ENCODE measurements at places on chromosomes 4 and X.
A peak's percentile ranks its signal among the peaks of the same experiment; 100 is the strongest.

DNA sequence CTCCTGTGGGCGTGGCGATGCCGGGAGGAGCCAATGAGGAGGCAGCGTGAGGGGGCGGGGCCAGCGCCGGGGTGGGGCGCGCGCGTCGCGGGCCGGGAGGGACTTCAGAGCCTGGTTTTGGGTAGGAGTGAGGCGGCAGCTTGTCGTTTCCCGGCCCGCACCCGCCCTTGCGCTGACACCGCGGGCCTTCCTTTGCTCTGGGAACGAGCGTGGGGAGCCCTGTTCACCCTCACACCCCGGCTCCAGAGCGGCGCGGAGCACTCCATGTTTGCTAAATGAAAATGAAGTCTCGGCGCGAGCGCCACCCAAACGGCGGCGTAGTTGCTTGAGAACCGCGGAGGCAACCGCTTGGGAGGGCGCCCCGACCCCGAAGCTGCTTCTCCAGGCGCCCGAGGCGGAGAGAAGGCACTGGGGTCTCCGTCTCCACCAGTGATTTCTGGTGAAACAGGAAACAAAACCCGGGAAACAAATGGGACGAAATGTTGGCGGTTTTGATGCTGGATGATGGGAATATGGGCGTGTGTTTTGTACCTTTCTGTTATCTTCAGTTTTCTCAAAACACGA lies 497 bp upstream of the GRPEL1 start:
- DNase-seq, result no peak

DNA sequence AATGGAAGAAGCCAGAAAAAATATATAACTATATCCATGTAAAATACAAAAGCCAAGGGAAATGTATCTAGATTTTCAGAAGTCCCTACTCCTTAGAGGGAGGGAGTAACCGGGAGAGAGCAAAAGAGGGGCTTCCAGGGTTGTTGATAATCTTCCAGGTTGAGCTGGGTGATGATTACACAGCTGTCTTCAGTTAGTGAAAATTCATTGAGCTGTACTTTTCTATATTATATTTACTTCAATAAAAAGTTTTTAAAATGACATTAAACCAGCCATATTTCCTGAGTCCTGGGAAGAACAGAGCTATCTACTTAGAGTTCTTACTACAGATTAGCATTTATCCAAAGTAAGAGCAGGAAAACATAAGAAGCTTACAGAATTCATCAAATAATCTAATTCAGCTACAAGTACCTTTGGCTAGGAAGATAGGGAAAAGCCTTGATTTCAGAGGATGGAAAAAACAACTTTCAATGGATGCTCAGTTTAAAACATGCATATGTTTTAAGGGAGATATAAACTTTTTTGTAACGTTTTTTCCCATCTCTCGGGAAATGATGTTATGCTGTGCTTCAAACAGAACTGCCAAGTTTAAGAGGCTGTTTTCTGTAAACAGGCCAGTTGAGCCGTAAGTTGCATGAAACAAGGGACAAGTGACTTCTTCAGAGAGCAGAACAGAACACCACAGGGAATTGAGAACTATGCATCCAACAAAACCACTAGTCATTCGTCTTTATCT lies 204.6 kb downstream of the SCFD2 start:
- DNase-seq, result no peak

DNA sequence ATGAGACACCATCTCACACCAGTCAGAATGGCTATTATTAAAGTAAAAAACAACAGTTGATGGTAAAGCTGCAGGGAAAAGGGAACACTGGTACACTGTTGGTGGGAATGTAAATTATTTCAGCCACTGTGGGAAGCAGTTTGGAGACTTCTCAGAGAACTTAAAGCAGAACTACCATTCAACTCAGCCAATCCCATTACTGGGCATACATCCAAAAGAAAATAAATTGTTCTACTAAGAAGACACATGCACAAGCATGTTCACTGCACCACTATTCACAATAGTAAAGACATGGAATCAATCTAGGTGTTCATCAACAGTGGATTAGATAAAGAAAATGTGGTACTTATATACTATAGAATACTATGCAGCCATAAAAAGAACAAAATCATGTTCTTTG lies 135.0 kb downstream of the REELD1 start:
- DNase-seq, result no peak

DNA sequence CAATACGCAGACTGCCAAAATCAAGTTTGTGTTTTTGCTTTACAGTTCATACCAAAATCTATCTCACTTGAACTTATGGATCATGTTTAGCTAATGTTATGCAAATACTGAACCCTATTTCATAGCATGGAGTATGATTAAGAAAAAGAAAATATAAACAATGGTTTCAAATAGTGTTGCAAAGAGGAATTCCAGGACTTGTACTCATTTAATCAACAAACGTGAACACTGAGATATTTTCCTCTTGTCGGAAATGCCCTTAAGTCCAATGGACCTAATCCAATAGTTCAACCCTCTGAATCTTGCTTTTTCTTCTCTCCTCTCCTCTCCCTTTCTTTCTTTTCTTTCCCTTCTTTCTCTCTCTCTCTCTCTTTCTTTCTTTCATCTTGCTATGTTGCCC lies 30.8 kb downstream of the RASL11B start:
- DNase-seq, result no peak

DNA sequence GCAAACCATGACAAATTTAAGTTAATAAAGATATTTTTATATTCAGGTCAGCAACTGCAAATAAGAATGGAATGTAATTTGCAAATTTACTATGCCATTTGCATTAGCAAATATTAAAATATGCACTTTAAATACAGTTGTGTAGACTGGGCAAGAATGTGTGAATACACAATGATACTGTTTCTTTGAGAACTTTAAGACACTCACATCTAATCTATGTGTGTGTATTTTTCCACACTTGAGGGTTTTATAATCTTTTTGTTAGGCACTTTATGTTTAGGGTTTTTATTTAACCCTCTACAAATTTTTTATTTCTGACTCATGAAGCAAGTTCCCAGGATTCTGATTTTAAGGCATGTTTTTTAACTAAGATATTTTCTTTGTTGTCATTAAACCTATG lies 23.9 kb upstream of the NDNF start:
- DNase-seq, result no peak

GRCh38 chr4:15913631-15913970 lies 24.9 kb downstream of the FGFBP1 start:
- DNase-seq, result no peak

DNA sequence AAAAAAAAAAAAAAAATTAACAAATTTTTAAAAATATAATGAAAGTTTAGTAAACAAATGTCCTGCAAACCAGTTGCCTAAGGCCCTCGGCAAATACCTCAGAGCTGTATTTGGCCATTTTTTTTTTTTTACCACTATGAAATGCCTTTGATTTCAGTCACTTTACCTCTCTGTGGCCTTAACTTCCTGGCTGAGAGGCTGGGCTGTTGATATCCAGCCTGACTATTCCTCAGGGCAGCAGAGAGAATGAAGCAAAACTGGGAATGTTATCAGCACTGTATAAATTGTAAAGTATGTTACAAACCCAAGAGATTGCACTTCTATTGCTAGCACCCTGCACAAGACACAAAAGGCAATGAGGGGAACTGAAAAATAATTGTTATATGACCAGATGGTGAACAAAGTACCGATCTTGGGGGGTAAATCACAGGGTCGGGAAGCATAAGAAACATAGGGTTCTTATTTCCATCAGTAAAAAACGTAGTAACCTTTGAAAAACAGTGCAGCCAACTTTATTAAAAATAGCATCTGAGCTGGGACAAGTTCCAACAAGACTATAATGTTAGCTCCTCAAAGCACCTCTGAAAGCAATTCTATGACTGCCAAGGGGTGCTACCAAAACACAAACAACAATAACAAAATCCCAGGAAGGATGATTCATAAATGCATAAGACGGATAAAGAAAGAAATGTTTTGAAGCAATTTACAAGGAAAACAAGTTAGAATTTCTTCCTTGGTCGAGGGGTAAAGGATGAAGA lies 18.1 kb downstream of the USP46 start:
- no peak for DNase-seq

DNA sequence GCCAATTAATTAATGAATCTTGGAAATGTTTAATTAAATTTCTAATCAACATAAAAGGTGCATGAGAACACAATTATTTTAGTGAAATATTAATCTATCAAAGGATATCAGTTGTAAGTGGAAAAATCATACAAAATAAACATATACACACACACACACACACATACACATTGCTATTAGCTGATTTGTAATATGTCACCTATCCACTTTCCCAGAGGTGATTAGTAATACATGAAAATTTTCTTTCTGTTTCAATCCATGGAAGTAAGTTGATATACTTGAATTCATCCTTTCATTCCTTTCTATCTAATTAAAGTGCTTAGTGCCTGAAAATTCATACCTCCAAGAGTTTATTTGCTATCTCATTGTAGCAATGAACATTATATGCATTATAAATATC lies 213.7 kb downstream of the EPHA5 start:
- DNase-seq, result no peak

GRCh38 chrX:120306630-120307029 lies 4.6 kb downstream of the TMEM255A start:
- DNase-seq, result no peak

- DNase-seq, result no peak
Observed at GRCh38 chr4:62053974-62054373, 853.8 kb downstream of the ADGRL3 start.

DNA sequence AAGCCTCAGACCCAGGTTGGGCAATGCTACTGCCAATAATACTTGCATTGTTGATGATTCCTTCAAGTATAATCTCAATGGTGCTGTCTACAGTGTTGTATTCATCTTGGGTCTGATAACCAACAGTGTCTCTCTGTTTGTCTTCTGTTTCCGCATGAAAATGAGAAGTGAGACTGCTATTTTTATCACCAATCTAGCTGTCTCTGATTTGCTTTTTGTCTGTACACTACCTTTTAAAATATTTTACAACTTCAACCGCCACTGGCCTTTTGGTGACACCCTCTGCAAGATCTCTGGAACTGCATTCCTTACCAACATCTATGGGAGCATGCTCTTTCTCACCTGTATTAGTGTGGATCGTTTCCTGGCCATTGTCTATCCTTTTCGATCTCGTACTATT lies 7.4 kb downstream of the LPAR4 start:
- no peak for DNase-seq

DNA sequence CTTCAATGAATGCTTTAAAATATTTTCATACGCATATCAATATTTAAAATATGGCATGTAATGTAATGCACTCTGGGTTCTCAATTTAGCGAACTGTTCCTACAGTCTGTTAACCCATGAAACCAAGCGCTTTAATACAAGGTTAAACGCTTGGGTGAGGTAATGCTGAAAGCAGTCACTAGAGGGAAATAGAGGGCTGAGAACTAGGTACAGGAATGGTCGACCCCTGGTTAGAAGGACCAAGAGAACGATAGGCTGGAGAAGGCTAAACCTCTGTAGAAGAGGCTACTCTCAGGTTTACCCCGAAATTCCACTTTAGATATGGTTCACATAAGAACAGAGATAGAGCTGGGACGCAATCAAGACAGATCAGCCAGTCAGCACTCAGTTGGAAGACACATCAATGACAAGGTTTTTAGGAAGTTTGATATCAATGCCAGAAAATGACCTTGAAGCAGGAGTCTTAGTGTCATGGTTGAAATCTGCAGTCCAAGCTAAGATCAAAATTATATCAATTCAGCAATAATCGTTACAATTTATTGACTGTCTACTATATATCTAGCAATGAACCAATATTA lies 26.9 kb downstream of the ARSJ start:
- DNase-seq, result peak; percentile 29
